ENCODE measurements at places on chromosomes 16 and 17.

DNA sequence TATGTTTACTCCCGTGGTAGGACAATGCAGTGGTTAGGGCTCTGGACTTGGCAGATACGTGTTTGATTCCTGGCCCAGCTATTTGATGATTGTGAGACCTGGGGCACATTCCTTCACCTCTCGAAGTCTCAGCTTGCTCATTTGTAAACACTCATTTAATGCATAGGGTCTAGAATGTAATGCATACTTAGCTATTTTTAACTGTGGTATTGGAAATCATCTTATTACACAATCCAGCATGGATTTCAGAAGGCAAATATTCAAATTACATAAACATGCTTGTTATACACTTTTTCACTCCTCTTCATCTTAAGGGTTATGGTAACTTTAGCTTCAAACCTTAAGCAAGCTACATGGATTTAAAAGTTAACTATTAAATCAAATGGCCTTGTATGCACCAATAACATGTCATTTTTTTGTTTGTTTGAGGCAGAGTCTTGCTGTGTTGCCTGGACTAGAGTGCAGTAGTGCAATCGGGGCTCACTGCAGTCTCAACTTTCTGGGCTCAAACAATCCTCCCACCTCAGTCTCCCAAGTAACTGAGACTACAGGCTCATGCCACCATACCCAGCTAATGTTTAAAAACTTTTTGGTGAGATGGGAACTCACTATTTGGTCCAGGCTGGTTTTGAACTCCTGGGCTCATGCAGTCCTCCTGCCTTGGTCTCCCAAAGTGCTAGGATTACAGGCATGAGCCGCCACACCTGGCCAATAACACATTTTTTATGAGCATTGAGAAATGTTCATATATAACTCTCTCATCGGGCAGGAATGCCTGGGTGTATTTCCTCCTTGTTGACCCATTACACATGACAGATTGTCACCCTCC lies 52.5 kb downstream of the VAT1L start:
- DNase-seq, result no peak

- DNase-seq, result no peak
These were observed 15.9 kb downstream of the XPO6 start for GRCh38 chr16:28195859-28196258.

- DNase-seq, result no peak
These were observed 87.5 kb upstream of the SOX9 start for GRCh38 chr17:72033334-72033733.

GRCh38 chr16:52051414-52052172 lies 495.4 kb downstream of the TOX3 start:
- no peak for DNase-seq

GRCh38 chr17:65588181-65588808 lies 26.8 kb upstream of the AXIN2 start:
- DNase-seq, result no peak

DNA sequence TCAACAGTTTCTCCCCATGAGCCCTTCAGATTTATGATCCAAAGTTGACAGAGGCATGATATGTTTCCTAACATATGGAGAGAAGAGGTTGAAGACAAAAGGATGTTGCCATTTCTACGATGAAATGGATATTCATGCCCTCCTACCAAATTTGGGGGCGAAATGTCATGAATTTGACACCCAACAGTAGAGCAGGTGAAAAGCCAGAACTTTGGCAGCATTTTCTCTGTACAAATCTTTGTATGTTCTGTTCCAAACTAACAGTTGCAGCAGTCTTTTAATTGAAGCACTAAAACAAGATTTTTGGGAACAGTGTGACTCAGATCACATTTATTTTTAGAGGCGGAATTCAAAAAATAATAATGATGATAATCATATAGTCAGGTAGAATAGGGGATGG lies 130.1 kb downstream of the TRIM37 start:
- DNase-seq, result no peak

DNA sequence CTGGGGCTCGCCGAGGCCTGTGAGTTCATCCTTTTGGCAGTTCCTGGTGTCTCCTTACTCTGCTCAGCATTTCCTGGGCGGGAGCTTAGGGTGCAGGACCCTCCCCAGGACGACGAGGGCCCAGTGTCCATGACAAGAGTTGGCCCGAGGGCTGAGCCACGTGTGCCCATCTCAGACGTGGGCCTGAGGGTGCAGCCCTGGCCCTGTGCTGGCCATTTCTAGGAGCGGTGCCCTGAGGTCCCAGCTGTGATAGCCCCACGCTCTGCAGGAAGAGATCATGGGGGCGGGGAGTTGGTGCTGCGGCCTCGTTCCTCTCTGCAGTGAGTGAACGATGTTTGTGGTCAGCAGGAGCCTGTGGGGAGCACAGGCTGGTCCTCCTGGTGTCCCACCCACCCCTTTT lies 6.0 kb upstream of the MC1R start:
- DNase-seq, result no peak

GRCh38 chr17:80616705-80617104 lies 72.1 kb downstream of the RPTOR start:
- no peak for DNase-seq
